Activated T-helper 1 cell treated with anti-CD3 and anti-CD28 coated beads, Interleukin-2, amount 50 U/mL, for 16 hours (primary cell): ENCODE measurements at places on chromosomes 7 and 10.

DNA sequence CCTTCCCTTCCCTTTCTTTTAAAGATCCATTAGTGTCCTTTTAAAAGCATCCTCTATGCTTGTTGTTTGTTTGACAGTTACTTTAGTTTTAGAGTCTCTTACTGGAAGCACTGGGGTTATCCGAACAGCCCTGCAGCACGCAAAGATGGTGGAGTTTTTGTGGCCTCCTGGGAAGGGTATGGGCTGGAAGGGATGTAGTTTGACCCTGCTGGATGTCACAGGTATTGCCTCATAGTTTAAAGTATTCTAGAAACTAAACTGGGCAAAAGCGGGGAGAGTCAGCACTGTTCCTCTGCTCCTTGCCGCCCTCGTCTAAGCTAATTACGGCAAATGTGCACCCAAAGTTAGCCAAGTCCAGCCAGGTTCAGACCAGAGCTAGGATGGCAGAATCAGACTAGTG lies 35.8 kb upstream of the GNAI1 start:
- DNase-seq: no peak

- DNase-seq: no peak
Observed at GRCh38 chr7:43461349-43462024, 121.4 kb upstream of the STK17A start.

- DNase-seq: no peak
Observed at GRCh38 chr7:23472046-23472445, 1.8 kb upstream of the IGF2BP3 start.

GRCh38 chr7:45597286-45597984 lies 23.3 kb downstream of the ADCY1 start:
- no peak for DNase-seq

DNA sequence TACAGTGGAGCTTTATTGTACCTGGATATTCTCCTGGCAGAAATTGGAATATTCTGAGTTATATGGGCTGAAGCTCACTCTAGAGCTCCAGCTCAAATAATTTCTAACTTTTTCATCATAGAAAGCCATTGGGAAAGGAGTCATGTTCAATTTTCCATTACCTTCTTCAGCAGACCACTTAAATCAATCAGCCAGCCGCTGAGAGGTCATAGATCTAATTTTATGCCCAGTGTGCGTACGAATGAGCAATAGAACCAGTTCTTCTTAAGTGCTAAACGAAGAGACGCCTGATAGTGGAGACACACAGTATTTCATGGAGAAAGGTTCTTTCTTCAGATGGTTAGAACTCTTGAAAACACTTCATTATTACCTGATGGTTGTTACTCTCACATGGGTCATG lies 35.0 kb upstream of the DNAJB12 start:
- DNase-seq: no peak
